ENCODE measurements at places on chromosomes 5 and 9.

GRCh38 chr5:140631036-140631417, 1.9 kb downstream of the CD14 start:
- peaks cover 7% of the 10 kb centered on the region for H3K4me1 ChIP-seq
- no peaks in the 10 kb centered on the region for H3K27me3 ChIP-seq
- H3K4me3 ChIP-seq: no peak overlapping the region
- peak overlapping the region; percentile 92 for H3K27ac ChIP-seq

GRCh38 chr9:72022841-72023240, 37.6 kb downstream of the C9orf57 start:
- no peaks in the 10 kb centered on the region for H3K36me3 ChIP-seq
- DNase-seq: no peak
- H3K27me3 ChIP-seq: no peaks in the 10 kb centered on the region
- H3K4me3 ChIP-seq: no peak overlapping the region

- H3K4me3 ChIP-seq: no peak overlapping the region
- H3K27ac ChIP-seq: no peak overlapping the region
- no peaks in the 10 kb centered on the region for H3K36me3 ChIP-seq
- peaks cover 30% of the 10 kb centered on the region for H3K4me1 ChIP-seq
- H3K27me3 ChIP-seq: no peaks in the 10 kb centered on the region
Measured at GRCh38 chr9:20030221-20030620, 241.4 kb upstream of the SLC24A2 start.

- no peaks in the 10 kb centered on the region for H3K4me1 ChIP-seq
- H3K27me3 ChIP-seq: peaks cover under 1% of the 10 kb centered on the region
- DNase-seq: no peak
- no peak overlapping the region for H3K27ac ChIP-seq
- H3K4me3 ChIP-seq: no peak overlapping the region
Measured at GRCh38 chr9:131539223-131539923, 6.0 kb upstream of the PRRT1B start.

DNA sequence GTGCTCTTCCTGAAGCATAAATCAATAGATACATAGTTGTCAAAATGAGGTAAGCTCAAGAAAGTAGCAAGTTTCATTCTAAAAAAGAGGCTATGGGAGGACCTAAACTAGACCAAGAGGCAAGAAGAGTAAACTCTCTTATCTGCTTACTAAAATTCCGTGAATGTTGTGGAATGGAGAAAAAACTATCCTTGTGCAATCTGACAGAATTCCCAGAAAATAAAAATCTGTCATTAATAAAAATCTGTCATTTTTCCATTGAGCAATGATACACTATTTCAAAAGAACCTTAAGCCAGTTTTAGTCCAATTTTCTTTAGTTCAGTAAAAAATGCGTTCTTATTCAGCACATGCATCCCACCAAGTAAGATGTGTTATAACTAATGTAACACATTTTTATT, 15.9 kb upstream of the FANCC start:
- DNase-seq: no peak
- no peaks in the 10 kb centered on the region for H3K27me3 ChIP-seq
- H3K36me3 ChIP-seq: no peaks in the 10 kb centered on the region
- no peaks in the 10 kb centered on the region for H3K4me1 ChIP-seq
- no peak overlapping the region for H3K4me3 ChIP-seq
- no peak overlapping the region for H3K27ac ChIP-seq

DNA sequence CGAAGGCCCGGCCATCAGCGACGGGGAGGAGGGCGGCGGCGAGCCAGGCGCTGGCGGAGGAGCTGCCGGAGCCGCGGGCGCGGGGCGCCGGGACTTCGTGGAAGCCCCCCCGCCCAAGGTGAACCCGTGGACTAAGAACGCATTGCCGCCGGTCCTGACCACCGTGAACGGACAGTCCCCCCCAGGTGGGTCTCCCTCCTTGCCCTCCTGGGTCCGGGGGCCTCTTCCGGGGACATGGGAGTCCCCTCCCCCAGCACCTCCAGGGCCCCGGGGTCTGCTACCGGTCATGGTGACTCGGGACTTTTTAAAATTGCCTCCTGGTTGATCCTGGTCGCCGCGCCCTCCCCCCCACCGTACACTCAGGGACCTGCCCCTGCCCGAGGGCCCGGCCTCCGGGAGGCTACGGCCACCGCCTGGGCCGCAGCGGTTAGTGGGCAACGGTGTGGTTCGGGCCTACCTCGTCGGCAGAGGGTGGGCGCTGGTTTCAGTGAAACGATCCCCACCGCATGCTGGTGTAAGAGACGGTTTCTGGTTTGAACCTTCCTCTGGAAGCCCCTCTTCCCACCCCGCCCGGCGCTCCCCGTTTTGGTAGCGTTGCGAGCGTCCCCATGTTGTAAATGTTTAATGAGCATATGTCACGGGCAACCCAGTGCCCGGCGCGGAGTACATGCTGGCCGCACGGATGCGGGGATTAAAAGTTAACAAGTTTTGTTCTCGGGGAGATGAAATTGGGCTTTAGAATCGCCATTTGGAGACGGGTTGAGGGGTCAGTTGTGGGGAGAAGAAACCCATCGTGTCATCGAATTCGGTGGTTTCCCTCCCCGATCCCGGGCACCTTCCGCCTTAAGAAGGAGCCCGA, 1.1 kb downstream of the LARP1 start:
- H3K4me3 ChIP-seq: peak overlapping the region; percentile 98
- H3K27me3 ChIP-seq: no peaks in the 10 kb centered on the region
- peaks cover 43% of the 10 kb centered on the region for H3K4me1 ChIP-seq
- DNase-seq: peak; percentile 39
- peak overlapping the region; percentile 97 for H3K27ac ChIP-seq
- no peaks in the 10 kb centered on the region for H3K36me3 ChIP-seq

- H3K36me3 ChIP-seq: no peaks in the 10 kb centered on the region
- peaks cover 4% of the 10 kb centered on the region for H3K4me1 ChIP-seq
Measured at GRCh38 chr9:107173422-107174180, 109.5 kb upstream of the RAD23B start.

DNA sequence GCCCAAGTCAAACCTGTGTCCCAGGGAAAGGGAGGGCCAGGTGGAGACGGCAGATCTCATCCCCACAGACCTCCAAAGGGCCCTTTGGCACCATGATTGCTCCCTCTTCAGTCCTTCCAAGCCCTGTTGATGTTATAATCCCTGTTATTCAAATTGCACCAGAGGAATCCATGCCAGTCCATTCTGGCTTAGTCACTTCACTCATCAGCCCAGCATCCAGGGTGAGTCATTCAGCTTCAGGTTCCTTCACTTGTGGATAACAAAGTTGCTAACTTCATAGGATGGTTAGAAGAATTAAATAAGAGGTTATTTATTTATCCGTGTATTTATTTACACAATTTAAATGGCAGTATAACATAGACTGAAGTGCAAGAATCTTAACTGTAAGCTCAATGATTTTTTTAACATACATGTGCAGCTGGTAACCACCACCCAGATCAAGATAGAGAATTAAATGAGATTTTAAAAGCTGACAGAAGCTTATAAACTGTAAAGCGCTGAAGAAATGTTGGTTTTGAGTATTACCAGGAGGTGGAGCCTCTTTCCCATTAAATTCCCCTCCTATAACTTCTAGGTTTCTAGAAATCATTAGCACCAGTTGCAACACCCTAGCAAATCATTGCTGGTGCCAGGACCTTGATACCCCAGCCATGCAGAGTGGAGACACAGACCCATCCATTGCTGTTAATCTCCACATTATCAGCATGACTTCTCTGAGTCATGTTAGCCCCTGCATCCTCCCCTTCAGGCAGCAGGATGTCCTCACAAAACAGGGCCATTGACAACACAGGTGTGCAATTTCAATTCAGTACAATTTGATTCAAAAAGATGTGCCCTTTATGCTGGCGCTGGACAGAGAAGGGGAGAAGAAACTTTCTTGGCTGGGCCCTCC, 77.4 kb downstream of the SEC61B start:
- no peaks in the 10 kb centered on the region for H3K27me3 ChIP-seq
- H3K27ac ChIP-seq: no peak overlapping the region
- H3K4me3 ChIP-seq: no peak overlapping the region
- DNase-seq: no peak
- H3K36me3 ChIP-seq: no peaks in the 10 kb centered on the region

DNA sequence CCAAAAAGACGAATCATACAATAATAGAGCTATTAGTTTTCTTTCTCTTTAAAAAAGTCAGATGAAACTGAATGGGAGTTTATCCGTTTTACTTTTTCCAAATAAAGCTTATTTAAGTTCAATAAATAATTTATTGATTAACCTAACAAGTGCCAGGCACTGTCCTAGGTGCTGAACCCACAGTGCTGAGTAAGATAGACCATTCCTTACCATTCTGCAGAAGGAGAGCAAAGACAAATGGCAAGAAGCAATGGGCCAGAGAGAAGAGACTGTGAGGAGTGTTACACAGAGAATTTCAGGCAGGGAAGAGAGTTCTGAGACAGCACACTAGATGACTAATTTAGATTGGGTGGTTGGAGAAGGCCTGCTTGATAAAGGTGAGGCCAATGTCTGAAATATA, 127.2 kb downstream of the AUH start:
- no peaks in the 10 kb centered on the region for H3K36me3 ChIP-seq
- no peaks in the 10 kb centered on the region for H3K4me1 ChIP-seq
- H3K27me3 ChIP-seq: no peaks in the 10 kb centered on the region
- no peak for DNase-seq
- no peak overlapping the region for H3K27ac ChIP-seq

DNA sequence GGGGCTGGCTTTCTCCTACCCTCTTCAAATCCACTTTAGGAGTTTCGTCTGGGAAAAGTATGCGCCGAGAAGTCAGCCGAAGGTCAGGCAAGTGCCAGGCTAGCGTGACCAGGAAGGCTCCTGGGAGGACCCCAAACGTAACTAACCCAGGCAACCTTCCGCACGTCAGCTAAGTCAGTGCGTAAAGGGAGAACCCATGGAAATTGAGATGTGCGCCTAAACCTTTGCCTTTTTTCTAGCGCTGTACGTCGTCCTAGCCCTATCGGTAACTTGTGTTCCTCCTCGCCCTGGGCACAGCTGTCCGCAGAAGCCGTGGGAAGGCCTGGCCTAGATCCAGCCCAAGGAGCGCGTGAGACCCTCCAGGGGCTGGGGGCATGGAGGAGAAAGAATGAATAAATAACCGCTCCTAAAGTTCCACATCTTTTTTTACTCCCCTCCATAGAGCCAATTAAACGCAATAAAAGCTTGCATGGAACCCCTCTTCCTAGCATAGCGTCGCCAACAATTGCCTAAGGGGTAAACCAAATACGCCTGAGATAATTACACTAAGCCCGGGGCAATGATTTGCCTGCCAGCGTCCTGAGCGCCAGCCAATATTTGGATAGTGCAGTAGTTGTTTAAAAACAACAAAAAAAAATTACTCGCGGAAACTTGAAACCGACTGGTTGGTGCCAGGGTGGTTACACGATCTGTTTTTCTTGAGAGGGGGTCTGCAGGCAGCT, 4.0 kb upstream of the FOXB2 start:
- no peaks in the 10 kb centered on the region for H3K36me3 ChIP-seq
- peaks cover 97% of the 10 kb centered on the region for H3K27me3 ChIP-seq
- no peak for DNase-seq
- peak overlapping the region; percentile 17 for H3K4me3 ChIP-seq
- H3K4me1 ChIP-seq: peaks cover 46% of the 10 kb centered on the region
- no peak overlapping the region for H3K27ac ChIP-seq

DNA sequence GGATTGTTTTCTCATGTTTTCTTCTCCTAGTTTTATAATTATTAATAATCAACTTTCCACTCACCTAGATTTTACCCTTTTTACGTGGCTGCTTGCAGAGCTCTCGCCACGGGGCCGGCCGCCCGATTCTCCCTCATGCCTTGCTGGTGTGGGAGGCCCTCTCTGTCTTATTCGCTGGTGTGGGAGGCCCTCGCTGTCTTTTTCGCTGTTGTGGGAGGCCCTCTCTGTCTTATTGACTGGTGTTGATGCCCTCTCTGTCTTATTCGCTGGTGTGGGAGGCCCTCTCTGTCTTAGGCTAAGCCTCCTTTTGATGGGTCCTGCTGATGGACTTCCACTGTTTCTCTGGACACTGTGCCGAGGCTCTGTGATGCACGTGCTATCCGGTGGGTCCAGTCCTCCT, 161.3 kb upstream of the IRX2 start:
- H3K27ac ChIP-seq: no peak overlapping the region
- H3K4me1 ChIP-seq: no peaks in the 10 kb centered on the region
- no peak overlapping the region for H3K4me3 ChIP-seq
- peaks cover 5% of the 10 kb centered on the region for H3K27me3 ChIP-seq
- H3K36me3 ChIP-seq: no peaks in the 10 kb centered on the region
- DNase-seq: no peak

GRCh38 chr9:130946766-130947617, 7.9 kb upstream of the FIBCD1 start:
- DNase-seq: no peak
- no peaks in the 10 kb centered on the region for H3K36me3 ChIP-seq
- H3K27me3 ChIP-seq: peaks cover 18% of the 10 kb centered on the region
- no peaks in the 10 kb centered on the region for H3K4me1 ChIP-seq

DNA sequence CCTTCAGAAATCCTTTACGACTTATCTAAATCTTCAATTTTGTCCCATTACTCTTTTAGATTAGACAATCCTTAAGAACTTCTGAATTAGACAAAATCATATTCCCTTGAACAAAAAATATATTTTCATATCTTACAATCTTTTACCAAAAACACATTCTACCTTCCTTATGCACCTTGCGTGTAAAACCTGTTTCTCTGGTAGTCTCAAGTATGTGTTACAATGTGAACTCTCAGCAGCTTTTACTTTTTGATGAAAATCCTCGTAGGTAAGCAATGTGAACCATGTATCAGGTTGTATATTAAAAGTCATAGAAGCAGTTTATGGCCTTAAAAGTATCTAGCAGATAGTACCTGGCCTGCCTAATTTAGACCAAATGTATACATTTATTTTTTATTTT, 12.7 kb downstream of the GMCL2 start:
- no peak overlapping the region for H3K4me3 ChIP-seq
- H3K36me3 ChIP-seq: no peaks in the 10 kb centered on the region
- no peak overlapping the region for H3K27ac ChIP-seq

- H3K27ac ChIP-seq: no peak overlapping the region
- H3K36me3 ChIP-seq: no peaks in the 10 kb centered on the region
- no peak for DNase-seq
- no peaks in the 10 kb centered on the region for H3K4me1 ChIP-seq
- no peaks in the 10 kb centered on the region for H3K27me3 ChIP-seq
- no peak overlapping the region for H3K4me3 ChIP-seq
Measured at GRCh38 chr5:151492729-151493128, 45.3 kb downstream of the SLC36A1 start.

DNA sequence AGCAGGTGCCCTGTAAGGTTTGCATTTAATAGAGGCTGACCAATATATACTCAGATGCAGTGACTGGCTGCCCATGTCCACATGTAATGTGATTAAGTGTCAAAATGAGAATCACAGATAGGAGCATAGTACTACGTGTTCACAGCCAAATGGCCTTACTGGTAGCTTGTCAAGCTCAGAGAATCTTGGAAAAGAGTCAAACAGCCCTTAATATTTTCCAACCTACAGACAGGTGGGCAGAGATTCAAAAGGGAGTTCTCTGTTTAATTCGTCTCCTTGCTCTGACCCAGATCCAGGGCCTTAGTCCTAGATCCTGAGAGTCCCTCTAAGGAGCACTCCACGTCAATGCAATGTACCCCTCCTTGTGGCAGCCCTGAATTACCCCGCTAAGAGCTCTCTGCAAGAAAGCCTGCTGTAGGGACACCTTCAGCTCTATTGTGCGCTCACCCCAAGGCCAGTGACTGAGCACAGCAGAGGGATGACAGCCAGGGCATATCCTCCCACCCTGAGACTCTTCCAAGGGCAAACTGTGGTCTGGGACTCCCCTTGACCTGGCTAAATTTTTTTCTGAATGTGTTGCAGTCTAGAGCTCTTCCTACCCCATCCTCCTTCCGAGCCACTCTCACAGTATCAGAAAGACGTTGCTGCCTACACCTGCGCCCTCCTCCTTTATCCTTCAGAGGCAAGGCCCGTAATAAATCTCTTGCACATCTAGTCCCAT, 159.2 kb downstream of the SNCAIP start:
- no peaks in the 10 kb centered on the region for H3K4me1 ChIP-seq
- no peaks in the 10 kb centered on the region for H3K27me3 ChIP-seq
- H3K36me3 ChIP-seq: no peaks in the 10 kb centered on the region
- no peak overlapping the region for H3K4me3 ChIP-seq

All from heart right ventricle (tissue), 16 donors.